ENCODE measurements at places on chromosomes 3 and 15.

DNA sequence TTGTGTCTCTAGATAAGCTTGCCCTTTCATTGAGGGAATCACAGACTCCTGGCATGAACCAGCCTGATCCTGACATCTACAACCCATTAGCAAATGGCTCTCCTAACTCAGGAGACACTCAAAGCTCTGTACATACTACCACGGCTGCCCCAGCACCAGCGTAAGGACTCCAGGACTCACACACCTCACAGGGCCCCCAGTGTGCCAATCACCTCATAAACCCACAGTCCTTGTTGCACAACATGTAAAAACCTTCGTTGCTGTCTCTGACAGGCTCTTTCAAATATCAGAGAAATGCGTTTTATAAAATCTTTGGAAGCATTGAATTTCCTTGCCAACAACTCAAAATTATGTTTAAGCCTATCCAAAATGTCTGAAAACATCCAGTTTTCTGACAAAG, 7.3 kb downstream of the FYCO1 start:
- DNase-seq, result no peak

GRCh38 chr3:155079746-155080487, at the start of gene MME:
TSS of gene MME (plus strand) at chr3:155080319. CDS start at chr3:155084168, 3,849 bp downstream.
- peak; percentile 73 for DNase-seq

GRCh38 chr3:128432971-128433836, 33.5 kb downstream of the DNAJB8 start:
- DNase-seq, result peak; percentile 60

- no peak for DNase-seq
Measured at GRCh38 chr15:29835301-29835700, 13.0 kb upstream of the TJP1 start.

DNA sequence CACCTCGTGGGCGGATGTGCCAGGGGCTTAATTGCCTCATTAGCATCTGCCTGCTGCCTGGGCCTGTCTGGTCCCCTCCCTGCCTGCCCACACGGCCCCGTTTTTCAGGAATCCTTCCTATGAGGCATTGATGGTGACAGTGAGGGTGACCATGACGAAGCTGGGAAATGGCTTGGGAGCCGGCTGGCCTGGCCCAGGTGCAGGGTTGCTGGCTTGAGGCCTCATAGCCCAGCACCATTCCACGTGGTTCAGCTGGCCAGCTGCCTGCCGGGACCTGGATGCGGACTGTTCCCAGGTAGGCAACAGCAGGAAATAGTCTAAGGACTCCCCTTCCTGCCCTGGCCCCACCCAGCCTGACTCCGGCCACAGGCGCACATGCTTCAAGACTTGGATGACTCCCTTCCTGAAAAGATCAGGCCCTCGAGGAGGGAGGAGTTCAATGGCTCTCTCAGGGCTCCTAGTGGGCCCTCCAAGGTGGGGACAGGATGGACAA, 8.9 kb upstream of the DUSP7 start:
- DNase-seq, result peak; percentile 48

DNA sequence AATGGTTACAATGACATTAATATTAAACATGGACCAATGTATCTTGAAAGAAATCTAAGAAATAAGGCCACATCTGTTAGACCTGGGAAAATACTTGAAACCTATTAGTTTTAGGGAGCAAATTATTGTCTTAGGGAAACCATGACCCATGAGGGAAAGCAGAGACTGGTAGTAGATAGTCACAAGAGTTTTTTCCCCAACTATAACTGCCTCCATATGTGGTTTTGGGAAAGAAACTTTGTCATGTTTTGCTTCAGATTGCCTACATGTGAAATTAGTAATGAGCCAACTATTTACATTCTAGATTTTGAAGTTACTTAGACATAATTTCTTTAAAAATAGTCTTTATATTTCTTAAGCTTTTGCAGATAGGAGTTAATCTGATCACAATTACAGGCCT, 474.9 kb downstream of the ROBO2 start:
- DNase-seq, result no peak
